ENCODE measurements at places on chromosomes 5 and 9.

GRCh38 chr9:115694014-115694413 is 459.6 kb upstream of the PAPPA start:
- no peak for DNase-seq

DNA sequence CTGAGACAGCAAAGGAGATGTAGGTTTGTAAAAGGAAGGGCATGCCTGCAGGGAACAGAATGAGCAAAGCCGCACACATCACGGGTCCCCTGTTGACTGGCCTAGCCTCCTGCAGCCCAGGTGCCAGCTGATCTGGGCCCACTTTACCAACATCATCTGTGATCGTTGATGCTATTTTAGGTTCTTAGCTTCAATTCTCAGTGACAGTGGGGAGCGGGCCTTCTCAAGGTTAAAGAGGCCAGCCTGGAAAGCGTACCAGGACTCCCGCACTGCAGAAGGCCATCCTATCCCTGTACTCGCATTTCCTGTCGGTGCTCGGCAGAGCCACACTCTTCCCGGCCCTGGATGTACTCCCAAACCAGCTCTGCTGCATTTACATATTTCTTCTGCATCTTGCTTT is 213.5 kb upstream of the IRX1 start:
- DNase-seq: no peak

DNA sequence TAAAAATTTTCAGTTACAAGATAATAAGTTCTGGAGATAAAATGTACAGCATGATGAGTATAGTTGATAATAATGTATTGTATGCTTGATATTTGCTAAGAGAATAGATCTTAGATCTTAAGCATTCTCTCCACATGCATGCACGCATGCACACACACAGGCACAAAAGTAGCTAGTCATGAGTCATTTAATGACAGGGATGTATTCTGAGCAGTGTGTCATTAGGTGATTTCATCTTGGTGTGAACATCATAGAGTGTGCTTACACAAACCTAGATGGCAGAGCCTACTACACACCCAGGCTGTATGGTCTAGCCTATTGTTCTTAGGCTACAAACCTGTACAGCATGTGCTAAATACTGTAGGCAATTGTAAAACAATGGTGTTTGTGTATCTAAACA is 124.2 kb downstream of the PTTG1 start:
- DNase-seq: no peak

DNA sequence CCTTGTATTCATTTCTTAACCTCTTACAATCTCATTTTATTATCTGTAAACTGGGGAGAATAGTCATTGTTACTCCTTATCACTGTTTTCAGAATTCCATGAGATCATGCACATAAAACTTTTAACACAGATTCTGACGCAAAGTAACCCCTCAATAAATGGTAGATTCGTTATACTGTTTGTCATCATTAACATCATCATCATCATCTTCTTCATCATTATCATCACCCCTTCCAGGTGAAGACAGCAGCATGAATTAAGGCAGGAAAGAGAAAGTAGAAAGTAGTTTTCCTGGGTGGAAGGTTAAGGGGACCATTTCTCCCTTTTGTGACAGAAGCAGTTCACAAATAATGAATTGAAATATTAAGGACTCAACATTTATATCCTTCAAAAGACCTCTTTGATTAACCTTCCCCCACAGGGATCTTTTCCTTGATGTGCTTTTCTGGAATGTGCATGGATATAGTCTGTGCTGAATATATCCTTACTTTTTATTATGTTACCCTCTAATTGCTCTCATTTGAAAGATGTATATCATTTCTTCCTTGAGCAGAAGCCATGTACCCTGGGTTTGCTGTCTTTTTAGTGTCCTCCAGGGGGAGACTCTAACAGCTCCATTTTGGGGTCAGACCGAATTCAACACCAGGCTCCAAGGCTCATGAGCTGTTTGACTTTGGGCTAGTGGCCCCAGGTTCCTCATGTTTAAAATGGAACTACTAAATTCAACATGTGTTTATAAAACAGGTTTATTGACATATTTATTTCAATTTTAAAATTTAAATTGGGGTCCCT is 1029.9 kb upstream of the WWC1 start:
- DNase-seq: no peak

DNA sequence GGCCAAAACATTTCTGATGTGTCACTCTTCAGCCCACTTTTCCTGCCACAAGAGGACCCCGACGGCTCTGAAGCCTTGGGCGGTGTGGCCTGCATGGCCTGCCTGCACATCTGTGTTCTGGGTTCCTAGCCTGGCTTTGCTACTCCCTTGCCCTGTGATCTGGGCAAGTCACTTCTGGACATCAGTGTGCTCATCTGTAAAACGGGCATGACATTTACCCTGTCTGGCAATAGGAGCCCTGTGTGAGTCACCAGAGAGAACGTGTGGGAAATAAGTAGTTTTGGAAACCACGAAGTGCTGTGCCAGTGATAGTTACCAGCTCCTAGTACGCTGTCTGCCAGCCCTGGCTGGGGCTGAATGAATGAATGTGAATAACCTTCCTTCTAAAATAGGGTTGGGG is 90.8 kb downstream of the MACROH2A1 start:
- no peak for DNase-seq

GRCh38 chr9:11471321-11471720 is 858.5 kb upstream of the PTPRD start:
- no peak for DNase-seq

GRCh38 chr5:36982146-36982545 is 105.6 kb downstream of the NIPBL start:
- no peak for DNase-seq

DNA sequence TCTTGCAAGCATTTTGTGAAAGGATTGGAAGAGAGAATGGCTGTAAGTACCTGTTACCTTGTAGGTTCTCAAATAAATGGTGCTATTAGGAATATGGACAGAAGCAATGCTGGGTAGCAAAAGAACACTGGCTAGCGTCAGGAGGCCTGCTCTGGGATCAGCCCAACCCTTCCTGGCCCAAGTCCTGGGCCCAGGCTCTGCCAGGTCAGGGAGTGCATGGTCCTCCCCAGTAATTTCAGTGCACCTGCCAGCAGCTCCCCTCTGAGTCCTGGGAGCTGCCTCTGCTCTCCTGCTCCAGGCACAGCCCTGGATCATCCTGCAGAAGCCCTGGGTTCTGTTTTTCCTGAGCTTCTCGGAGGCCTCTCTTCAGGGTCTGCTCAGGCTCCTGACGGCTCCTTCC is 89.5 kb upstream of the ARAP3 start:
- no peak for DNase-seq

DNA sequence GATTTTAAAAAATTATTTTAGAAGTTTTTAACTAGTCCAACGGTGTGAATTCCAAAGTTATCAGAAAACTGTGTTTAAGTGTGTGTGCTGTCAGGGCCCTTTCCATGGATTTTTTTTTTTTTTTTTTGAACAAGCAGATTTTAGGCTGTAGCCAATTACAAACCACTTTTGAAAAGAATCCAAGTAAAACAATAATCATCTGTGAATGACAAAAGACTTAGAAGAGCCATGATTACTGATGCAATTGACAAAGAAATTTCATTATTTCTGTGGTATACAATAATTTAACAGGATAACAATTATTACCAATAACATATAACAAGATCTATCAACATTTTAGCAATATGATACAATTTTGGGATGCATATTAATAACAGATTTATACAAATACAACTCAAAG is 16.2 kb upstream of the PAIP1 start:
- DNase-seq: no peak

GRCh38 chr9:129553277-129553676 is 67.6 kb downstream of the C9orf50 start:
- no peak for DNase-seq

GRCh38 chr5:148858547-148858946 is 32.1 kb downstream of the ADRB2 start:
- no peak for DNase-seq

DNA sequence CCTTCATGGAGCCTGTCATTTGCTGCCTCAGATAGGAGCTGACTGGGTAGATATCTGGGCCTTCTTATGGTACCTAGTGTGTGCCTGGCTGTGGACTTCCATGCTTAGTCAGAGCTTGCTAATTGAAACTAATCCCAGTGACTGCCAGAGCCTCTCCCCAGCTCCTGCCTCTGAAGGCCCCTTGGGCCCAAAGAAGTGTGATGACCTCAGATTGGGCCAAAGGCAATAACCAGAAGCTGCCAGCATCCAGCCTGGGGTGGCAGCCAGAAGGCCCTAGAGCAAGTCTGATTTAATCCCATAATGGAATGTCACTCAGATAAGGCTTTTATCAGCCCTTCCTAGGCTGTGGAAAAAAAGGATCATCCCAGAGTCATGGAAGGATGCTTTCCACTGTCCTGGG is 17.1 kb upstream of the CDC23 start:
- DNase-seq: no peak

DNA sequence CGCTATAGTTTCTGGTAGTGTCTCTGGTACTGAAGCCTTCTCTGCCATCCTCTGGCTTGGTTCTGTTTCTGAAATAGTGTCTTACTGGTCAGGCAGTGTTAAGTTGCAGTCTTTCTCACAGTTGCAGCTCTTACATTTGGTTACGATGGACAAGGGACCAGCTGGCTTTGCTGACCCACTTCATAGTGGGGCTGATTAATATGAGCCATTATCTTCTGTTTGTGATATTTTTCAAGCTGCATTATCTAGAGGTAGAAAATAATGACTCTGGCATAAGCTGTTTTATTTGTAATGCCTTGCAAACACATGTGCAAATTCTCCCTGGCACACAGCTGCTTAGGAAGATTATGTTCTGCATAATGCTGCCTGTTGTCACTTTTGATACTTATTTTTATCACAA is 199.1 kb downstream of the KDM4C start:
- DNase-seq: no peak

GRCh38 chr5:157443041-157443549 is 16.9 kb upstream of the NIPAL4 start:
- DNase-seq: no peak

DNA sequence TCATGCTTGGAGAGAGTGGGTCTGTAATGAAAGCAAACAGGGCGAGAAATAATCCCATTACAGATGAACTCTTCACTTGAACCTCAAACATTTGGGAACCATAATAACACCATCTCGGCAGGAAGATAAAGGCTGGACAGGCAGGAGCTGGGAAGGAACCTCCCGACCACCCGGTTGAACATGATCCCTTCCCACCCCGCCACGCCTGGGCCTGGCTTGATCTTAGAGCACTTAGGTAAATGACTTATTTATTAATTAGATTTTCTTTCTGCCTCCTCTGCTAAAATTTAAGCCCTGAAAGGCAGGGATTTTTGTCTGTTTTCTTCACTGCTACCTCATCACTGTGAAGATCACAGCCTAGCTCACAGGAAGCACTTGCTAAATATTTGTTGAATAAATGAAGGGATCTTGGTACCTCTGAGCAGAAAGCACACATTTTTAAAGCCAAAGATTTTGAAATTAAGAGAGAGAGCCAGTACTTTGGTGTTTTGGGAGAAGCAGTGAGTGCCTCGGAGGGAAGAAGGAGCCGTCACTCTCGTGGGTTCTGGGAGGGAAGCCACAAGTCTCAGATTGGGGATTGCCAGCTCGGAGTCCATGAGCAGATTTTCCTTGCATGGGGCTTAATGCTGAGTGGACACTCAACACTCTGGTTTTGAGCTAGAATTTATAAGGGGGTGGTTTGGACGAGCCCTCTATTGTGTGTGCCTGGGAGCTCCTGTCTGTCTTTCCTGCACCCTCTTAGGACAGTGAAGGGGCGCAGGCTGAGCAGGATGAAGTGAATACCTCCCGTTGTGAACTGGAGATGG is 133.3 kb downstream of the MACROH2A1 start:
- no peak for DNase-seq

- DNase-seq: no peak
These were observed 201.3 kb downstream of the HSPA4 start for GRCh38 chr5:133253070-133253469.

- DNase-seq: no peak
These were observed 19.5 kb upstream of the TTC33 start for GRCh38 chr5:40775085-40775845.

- no peak for DNase-seq
These were observed 398 bp downstream of the TOR1A start for GRCh38 chr9:129823542-129823934.

DNA sequence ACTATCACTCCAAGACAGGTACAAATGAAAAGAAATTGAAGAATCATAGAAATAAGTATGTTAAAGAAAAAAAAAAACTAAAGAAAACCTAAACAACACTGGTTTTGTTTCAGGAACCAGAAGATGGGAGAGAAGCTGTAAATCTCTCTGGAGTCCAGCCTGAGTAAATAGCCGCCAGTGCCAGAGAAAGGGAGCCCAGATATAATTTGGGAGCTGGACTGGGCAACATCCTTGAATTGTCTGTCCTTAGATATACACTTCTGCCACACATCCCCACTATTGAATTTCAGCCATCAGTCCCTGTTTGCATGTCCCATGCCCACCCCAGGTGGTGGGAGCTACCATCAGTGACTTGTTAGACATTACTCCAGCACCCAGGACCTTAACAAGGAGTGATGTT is 979.6 kb downstream of the DTWD2 start:
- no peak for DNase-seq

DNA sequence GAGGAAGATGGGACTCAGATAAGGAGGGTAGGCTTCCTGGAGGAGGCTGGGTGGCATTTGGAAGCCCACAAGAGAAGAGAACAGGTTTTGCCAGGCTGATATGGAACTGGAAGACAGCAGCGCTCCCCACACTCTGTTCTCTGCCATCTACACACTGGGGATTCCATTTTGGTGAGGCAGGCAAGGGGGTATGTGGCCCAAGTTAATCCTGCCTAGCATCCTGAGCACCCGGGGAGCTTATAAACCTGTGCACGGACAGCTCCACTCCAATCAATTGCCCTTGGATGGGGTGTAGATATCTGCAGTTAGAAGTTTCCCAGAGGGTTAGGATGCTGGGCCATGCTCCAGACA is 158.8 kb downstream of the MACROH2A1 start:
- no peak for DNase-seq

DNA sequence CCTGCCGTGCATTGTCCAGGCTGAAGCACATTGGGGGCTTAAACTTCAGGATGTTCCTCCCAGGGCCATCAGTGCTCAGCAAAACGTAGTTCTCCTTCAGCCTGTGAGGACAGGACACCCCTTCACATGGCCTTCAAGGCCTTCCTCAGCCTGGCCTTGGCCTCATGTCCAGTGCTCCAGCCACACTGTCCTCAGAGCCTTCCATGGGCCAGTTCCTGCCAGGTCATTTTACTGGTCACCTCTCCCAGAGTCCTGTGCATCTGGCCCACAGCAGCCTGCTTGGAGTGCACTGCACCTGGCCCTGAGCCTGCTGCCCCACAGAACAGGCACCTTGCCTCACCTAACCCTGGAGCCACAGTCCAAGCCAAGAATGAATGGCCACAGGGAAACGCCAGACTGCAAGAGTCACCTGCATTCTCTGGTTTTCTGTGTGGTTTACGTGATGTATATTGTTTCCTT is 8.7 kb downstream of the HNRNPAB start:
- DNase-seq: no peak

- DNase-seq: no peak
These were observed 416.6 kb downstream of the ARHGEF28 start for GRCh38 chr5:74042559-74042958.
